Right renal pelvis (tissue), 4 donors: ENCODE measurements at places on chromosomes 3 and 15.

- peak; percentile 67 for DNase-seq
Observed at GRCh38 chr3:141050576-141051442, at the start of gene SPSB4. TSS of gene SPSB4 (plus strand) at chr3:141051347. CDS start at chr3:141066105, 14,758 bp downstream.

GRCh38 chr15:91345736-91346135 lies 245.7 kb downstream of the SV2B start:
- DNase-seq, result no peak

DNA sequence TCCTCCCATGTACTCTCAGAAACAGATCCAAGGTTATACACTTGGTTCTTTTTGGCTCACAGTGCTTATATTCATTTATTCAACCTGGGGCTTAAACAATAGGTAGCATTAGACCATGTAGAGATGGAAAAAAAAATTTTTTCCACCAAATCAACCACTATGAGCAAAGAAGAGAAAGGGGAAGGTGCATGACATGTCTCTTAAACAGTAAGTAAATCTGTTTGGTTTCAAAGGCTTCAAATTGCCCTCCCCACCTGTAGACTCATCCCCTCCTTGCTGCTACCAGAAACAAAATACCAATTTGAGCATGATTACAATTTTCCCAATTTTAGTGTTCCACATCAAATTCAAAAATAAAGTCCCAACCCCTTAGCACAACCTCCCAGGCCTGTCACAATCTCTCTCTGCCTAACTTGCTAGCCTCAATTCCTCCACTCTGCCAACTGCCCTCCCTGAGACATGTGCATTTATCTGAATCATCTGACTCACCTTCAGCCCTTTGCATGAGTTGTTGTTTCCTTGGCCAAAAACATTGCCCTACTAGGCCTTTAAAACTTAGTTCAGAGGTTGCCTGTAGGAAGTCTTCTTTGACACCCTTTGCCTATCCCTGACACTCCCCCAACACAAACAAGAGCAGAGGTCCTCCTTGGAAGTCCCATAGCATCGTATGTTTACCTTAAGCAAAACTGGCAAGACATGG lies 30.3 kb upstream of the TSC22D2 start:
- no peak for DNase-seq

GRCh38 chr15:39934397-39935071 lies 619 bp downstream of the EIF2AK4 start:
- DNase-seq, result no peak

DNA sequence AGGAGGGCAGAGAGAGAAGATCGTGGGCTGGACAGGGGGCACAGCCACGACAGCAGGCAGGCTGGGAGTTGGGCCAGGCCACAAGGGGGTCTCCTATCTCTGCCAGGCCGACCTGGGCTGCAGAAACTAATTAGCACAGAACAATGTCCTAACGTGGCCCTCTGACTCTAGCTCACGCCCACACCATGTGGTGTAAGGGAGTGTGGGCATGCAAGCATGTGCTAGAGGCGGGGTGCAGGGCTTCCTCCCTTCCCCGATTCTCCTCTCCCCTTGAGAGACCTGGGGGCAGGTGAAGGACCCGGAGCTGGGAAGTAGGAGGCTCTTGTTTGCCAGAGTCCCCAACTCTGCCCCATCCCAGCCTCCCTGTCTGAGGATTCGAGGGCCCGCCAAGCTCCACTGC lies 65.5 kb downstream of the LINGO1 start:
- DNase-seq, result no peak

DNA sequence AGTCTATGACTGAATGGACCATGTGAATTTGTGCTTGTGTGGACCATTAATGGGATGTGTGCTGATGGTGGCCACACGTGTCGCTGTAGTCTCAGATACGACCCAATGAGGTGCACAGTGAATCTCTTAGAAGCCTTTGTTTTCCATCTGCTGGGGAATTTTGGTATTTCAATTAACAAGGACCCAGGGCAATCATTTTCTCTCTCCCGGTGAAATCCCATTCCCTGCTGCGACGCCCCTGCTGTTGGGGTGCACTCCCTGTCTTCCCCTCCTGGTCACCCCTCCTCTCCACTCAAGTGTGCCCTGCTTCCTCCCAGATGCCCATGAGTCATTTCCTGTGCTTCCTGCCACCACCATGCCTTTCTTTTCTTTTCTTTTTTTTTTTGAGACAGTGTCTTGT lies 32.7 kb downstream of the EBLN2 start:
- no peak for DNase-seq

DNA sequence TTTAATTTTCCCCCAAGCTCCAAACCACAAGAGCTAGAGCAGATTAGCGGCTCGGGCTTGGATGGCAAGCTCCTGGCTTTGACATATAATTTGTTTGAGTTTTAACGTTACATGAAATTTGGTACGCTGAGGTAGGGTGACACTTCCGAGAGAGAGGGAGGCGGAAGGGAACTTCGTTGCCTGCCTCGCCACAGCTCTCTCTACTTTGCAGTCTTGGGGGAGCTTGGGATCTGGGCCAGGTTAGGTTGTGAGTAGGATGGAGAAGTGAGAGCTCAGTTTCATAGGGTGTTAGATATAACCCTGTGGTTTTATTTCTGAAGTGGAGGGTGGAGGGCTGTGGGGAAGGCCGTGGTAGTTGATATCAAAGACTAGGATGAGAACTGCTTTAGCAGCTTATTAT lies 39.7 kb downstream of the LRTM1 start:
- no peak for DNase-seq

GRCh38 chr3:166013073-166013679 lies 176.0 kb upstream of the BCHE start:
- peak; percentile 8 for DNase-seq

DNA sequence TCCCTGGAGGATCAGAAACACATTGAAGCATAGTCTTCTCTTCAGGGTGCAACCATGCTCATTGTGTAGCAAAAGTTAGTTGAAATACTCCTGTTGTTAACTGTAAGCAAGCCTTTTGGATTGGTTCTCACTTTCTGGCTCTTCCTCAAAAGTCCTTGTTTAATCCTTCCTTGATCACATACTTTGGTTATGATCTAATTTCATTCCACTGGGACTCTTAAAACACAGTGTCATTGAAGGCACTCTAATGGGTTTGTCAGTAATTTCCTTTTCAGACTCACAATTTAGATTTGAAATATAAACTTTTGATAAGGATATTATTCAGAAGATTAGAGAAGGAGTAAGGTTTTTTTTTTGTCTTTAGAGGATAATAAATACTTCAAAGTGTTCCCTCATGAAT lies 451.7 kb upstream of the SGO1 start:
- no peak for DNase-seq

DNA sequence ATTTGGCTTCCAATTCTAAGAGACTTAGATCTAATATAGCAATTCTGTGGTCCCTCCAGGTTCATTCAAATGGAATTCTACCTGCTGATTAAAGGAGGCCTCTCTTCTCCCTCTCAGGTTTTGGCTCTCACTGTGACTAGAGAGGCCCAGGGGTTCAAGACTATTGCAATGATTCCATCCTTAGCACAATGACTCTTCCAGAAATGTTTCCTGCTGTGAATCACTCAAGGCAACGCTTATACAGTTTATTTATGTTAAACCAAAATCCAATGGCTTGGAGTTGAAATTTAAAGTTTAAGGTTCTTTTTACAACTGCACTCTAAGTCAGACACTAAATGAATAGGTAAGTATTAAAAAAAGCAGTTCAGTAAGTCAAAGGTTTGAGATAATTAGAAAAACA lies 39.9 kb downstream of the IFT57 start:
- no peak for DNase-seq

DNA sequence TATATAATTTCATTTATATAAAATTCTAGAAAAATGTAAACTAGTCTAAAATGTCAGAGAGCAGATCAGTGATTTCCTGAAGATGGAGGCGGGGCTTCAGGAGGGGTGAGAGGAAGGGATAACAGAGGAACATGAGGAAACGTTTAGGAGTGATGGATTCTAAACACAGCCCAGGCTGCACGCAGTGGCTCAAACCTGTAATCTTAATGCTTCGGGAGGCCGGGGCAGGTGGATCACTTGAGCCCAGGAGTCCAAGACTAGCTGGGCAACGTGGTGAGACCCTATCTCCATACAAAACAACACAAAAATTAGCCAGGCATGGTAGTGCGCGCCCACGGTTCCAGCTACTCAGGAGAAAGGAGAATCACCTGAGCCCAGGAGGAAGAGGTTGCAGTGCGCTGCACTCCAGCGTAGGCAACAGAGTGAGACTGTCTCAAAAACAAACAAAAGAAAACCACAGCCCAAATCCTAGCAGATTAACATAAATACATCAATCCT lies 18.0 kb upstream of the IQCF1 start:
- no peak for DNase-seq

GRCh38 chr15:70533931-70534742 lies 229.2 kb downstream of the UACA start:
- DNase-seq, result no peak

DNA sequence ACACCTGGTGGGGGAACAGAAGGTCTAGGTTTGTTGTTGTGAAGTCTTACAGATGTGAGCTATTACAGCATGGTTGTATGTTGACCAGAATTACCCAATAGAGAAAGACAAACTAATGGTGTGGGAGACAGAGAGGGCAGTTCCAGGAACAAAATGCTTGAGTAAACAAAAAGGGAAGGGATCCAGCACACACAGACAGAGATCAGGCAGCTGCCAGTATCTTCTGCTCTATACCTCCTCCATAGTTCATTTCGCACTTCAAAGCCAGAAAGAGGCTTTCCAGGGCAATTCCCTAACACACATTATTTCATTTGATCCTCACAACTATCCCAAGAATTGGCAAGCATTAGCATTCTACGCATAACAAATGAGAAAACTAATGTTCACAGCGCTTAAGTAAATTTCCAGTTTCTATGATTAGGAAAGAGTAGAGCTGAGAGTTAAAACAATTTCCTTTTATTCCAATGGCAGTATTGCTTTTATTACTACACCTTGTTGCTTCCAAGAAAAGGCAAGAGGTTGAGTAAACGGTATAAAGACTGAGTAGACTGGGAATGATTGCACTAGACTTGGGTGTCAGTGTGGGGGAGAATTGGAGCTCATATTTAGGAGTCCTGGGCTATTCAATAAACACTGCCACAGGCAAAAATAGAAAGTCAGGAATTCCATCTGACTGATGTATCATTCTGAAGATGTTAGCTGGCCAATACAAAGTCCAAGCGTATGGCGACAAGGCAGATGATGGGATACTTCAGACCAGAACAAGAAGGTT lies 39.7 kb upstream of the ZNF280D start:
- no peak for DNase-seq

DNA sequence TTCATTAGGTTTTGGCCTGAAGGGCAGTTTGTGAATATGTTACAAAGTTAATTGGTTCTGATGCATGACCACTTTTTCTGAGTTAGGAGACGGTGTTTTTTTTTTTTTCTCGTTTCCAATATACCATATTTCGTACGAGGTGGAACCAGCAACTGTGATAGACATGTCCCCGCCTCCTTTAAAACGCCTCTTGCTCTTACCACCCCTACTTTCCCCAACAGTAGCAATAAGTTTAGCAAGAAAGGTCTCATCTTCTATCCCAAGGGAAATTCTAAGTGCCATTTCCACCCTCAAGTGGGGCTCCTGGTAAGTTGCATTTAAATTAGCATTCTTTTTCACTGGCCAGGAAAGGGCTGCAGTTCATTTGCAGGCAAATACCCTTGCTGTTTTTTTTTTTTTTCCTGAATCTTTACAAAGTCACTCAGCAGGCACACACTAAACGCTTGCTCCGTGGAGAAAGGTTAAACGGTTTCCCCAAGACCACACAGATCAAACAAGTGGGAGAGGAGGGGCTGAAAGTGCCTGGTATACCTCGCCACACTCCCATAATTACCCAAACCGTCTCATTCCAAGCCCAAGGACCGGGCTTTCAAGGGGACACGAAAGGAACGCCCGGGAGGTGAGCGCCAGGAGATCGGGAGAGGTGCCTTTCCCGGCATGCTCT lies 39.5 kb upstream of the MGA start:
- no peak for DNase-seq

GRCh38 chr3:156797368-156797767 lies 28.8 kb upstream of the LEKR1 start:
- DNase-seq, result no peak

GRCh38 chr3:42652251-42652610 lies 1.3 kb upstream of the ZBTB47 start:
- no peak for DNase-seq

GRCh38 chr3:100426067-100426682 lies 24.8 kb downstream of the LNP1 start:
- DNase-seq, result no peak

- no peak for DNase-seq
Observed at GRCh38 chr15:38129531-38130204, 123.0 kb upstream of the SPRED1 start.

- DNase-seq, result no peak
Observed at GRCh38 chr15:52186651-52187486, 4.3 kb downstream of the GNB5 start.

DNA sequence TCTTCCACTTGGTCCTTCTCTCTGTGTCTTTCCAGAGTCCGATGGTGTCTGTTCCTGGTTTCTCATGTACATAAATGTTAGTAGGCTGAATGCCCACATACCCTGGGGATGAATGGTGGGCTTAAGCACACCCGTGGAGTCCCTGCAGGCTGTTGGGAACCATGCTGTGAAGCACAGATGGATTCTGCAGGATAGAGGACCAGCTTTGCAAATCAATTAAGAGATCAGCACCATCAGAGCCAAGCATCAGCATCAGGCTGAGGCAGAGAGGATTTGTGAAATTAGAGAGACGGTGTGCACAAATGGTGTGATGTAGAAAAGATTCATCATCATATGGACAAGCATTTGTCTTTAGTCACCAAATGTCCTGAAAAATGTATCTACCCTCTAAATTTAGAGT lies 127.1 kb downstream of the SV2B start:
- DNase-seq, result no peak

DNA sequence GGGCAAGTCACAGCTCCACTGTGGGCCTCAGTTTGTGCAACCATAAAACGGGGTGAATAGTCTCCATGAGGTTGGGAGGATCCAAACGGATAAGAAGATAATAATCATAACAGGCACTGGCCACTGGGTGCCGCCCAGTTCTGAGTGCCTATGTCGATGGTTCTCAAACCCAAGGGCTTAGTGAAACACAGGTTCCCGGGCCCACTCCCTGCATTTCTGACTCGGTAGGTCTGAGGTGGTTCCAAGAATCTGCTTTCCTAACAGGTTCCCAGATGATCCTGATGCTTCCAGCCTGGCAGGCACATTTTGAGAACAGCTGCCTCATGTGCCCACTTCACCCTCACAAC lies 21.2 kb downstream of the ALS2CL start:
- DNase-seq, result no peak
